Metanephros (tissue), 2 donors: ENCODE measurements at places on chromosomes 1 and 21. TPM values are rescaled to one million over a fixed set of nuclear protein-coding genes. Genes with fewer than 3 reads are reported as not detected.

Gene TDRD5
- 3.0 TPM for total RNA-seq

Gene GPR61
- total RNA-seq: 0.35 TPM

Gene CLEC20A
- 1.8 TPM for total RNA-seq

Gene OLIG1
- 1.8 TPM for total RNA-seq

Gene GRHL3
- total RNA-seq: 2.5 TPM

Gene ZBTB8B
- 0.64 TPM for total RNA-seq

Gene SF3B4
- total RNA-seq: 13.1 TPM

Gene S100A5
- total RNA-seq: 0.82 TPM

Gene ST6GALNAC3
- total RNA-seq: 49.0 TPM

Gene OR2G2
- not detected for total RNA-seq

Gene ZRANB2
- 59.1 TPM for total RNA-seq

Gene GUCA2A
- total RNA-seq: not detected
